Activated CD4-positive, alpha-beta memory T cell treated with anti-CD3 and anti-CD28 coated beads for 36 hours (primary cell): ENCODE measurements at places on chromosomes 16 and 17. TPM values are rescaled to one million over a fixed set of nuclear protein-coding genes. Genes with fewer than 3 reads are reported as not detected.

- H3K27me3 ChIP-seq: no peaks in the 10 kb centered on the region
- peak overlapping the region; percentile 47 for H3K27ac ChIP-seq
- no peaks in the 10 kb centered on the region for H3K36me3 ChIP-seq
- DNase-seq: no peak
- H3K4me1 ChIP-seq: peaks cover 28% of the 10 kb centered on the region
- H3K4me3 ChIP-seq: no peak overlapping the region
These were observed 62.2 kb downstream of the TNRC6C start for GRCh38 chr17:78020717-78021108.

- H3K4me3 ChIP-seq: no peak overlapping the region
- H3K36me3 ChIP-seq: peaks cover 20% of the 10 kb centered on the region
- no peaks in the 10 kb centered on the region for H3K27me3 ChIP-seq
These were observed 17.0 kb downstream of the LSM12 start for GRCh38 chr17:44049294-44050060.

MMP25 gene
- total RNA-seq: 2.2 TPM

DNA sequence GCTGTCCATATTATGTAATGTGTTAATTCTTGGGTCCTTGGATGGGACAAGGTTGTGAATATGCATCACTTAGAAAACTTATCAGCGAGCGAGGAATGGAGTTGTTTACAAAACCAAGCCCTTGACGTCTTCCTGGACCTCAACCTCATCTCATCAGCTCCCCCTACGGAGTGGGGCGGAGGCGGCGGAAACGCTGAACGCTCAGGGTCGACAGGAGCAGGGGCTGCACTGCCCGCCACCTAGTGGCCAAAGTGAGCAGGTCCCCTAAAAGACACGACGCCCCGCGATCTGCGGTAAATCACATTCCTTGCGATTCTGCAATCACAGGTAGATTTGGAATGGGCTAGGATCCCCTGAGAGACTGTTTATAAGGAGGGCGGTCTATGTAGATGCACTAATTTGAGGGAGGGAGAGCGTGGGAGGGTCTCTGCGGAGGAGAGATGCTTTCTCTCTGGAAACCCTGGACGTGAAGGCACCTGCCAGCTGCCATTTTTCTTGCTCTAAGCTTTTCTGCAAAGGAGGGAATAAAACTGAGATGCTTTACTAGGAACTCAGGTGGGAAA, 5.4 kb upstream of the ICAM2 start:
- peak overlapping the region; percentile 81 for H3K4me3 ChIP-seq
- peak; percentile 95 for DNase-seq
- no peaks in the 10 kb centered on the region for H3K36me3 ChIP-seq
- H3K27ac ChIP-seq: peak overlapping the region; percentile 98

DNA sequence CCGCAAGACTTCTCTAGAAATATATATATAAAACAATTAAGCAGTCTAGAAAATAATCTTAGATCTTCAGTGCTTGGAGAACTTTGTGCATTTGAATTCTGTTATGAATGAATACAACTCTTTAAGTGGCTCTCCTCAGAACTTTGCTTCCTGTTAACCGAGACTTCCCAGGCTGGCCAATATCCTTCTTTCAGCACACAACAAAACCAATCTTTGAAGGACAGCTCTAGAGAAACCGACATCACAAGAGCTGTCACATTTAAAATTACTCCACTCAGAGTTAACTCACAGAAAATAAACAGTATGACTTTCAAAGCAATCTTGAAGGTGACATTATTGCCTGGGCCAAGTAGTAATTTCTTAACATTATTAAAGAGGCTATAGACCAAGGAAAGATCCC, 49.7 kb upstream of the ITGA2B start:
- H3K4me3 ChIP-seq: no peak overlapping the region
- H3K27ac ChIP-seq: peak overlapping the region; percentile 21
- H3K27me3 ChIP-seq: no peaks in the 10 kb centered on the region
- peaks cover 10% of the 10 kb centered on the region for H3K36me3 ChIP-seq
- no peak for DNase-seq
- peaks cover 16% of the 10 kb centered on the region for H3K4me1 ChIP-seq

DNA sequence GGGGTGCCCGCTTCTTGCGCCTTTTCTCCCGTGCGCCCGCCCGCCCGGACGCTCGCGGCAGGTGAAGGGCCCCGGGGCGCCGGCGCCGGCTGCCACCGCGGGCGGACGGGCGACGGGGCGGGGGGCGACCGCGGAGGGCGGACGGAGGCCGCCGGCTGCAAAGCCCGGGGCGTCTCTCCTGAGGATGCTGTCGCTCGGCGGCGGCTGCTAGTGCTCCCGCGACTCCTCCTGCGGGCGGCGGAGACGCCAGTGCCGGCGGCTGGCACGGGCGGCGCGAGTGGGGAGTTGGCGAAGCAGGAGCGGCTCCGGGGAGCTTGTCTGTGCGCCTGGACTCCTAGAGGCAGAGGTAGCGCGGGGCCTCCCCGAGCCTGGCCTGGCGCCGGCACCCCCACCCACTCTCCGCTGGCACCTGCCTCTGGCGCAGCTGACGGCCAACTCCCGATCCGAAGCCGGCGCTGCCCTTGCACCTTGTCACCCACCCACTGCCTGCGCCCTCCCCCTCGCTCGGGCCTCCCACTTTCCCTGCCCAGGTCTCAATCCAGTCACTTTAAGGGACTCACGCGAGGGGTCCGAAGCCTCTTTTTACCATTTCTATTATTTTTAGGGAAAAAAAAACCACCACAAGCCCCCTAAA, at the start of gene FAM20A:
Gene FAM20A (minus strand): TSS at position 437 of the 634 bp plus-strand sequence. CDS start 701 bp downstream, outside the sequence.
- no peaks in the 10 kb centered on the region for H3K36me3 ChIP-seq
- peak; percentile 16 for DNase-seq
- H3K27me3 ChIP-seq: peaks cover 52% of the 10 kb centered on the region
- peaks cover 8% of the 10 kb centered on the region for H3K4me1 ChIP-seq
- no peak within 1 kb of the TSS for H3K27ac ChIP-seq
- no peak within 1 kb of the TSS for H3K4me3 ChIP-seq

GRCh38 chr16:55367301-55367811, 43.4 kb downstream of the IRX6 start:
- peaks cover 31% of the 10 kb centered on the region for H3K27me3 ChIP-seq
- H3K27ac ChIP-seq: no peak overlapping the region
- no peaks in the 10 kb centered on the region for H3K4me1 ChIP-seq
- no peaks in the 10 kb centered on the region for H3K36me3 ChIP-seq
- H3K4me3 ChIP-seq: no peak overlapping the region

DNA sequence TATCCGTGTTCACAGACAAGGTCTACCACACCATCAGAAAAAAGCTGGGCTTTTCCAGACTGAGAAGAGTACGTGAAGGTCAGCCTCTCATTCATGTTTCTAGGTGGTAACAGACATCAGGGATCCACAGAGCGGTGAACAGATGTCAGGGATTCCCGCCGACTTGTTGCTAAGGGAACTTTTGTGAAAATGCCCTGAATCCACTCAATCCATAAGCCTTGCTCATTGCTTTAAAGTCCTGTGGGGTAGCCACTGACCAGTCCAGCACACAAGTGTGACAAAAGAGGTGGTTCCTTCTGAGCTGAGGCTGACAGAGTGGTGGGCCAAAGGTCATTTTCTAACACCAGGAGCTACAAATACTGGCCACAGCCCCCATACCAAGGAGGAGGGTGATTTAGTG, 5.9 kb downstream of the GAS7 start:
- no peak overlapping the region for H3K27ac ChIP-seq
- H3K4me3 ChIP-seq: no peak overlapping the region
- DNase-seq: no peak
- H3K36me3 ChIP-seq: peaks cover 1% of the 10 kb centered on the region
- H3K27me3 ChIP-seq: peaks cover 13% of the 10 kb centered on the region

GRCh38 chr17:50521514-50521913, 11.0 kb upstream of the EPN3 start:
- no peak overlapping the region for H3K27ac ChIP-seq
- H3K36me3 ChIP-seq: no peaks in the 10 kb centered on the region
- no peak overlapping the region for H3K4me3 ChIP-seq
- H3K4me1 ChIP-seq: peaks cover 7% of the 10 kb centered on the region
- no peaks in the 10 kb centered on the region for H3K27me3 ChIP-seq

- DNase-seq: no peak
- no peaks in the 10 kb centered on the region for H3K27me3 ChIP-seq
- no peak overlapping the region for H3K4me3 ChIP-seq
- no peak overlapping the region for H3K27ac ChIP-seq
- no peaks in the 10 kb centered on the region for H3K36me3 ChIP-seq
- H3K4me1 ChIP-seq: peaks cover 21% of the 10 kb centered on the region
These were observed 35.3 kb downstream of the MRTFB start for GRCh38 chr16:14106457-14106856.

DNA sequence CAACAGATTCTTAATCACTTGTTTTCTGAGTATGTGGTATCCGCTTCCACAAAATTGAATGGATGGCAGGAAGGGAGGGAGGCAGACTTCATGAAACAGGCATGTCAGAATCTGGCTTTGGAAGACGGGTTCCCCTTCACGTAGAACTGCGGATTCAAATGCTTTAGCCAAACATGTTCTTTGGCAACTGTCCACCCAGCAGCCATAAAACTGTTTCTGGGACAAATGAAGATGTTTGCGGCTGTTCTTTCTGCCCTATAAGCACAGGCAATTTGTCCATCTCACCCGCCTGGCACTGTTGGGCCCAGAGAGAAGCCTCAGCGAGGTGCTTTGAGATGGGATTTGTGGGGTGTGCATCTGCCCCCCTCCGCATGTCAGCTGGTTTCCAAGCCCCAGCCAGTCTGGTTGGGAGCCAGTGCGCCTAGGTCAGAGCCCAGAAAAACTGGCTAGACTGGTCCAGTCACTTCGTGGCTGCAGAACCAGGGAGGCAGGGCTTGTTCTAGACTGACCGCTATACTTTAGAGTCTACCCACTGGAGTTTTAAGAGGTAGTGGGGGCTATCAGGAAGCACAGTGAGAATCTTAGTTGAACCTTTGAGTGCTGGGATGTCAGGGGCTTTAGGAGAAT, 6.3 kb downstream of the CRHR1 start:
- peaks cover 42% of the 10 kb centered on the region for H3K27me3 ChIP-seq
- H3K36me3 ChIP-seq: no peaks in the 10 kb centered on the region
- no peak for DNase-seq

DNA sequence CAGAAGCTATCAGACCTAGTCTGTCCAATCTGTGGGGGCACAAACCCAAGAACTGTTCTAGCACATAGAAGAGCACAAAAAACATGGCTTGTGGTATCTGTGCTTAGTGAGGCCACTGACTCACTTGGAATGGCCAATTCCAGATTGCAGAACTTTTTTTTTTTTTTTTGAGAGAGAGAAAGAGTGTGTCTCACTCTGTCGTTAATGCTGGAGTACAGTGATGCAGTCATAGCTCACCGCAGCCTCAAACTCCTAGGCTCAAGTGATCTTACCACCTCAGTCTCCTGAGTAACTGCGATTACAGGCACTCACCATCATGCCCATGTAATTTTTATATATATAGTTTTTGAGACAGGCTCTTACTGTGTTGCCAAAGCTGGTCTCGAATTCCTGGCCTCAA, 77.2 kb upstream of the CLEC3A start:
- H3K4me3 ChIP-seq: no peak overlapping the region
- no peaks in the 10 kb centered on the region for H3K4me1 ChIP-seq
- H3K36me3 ChIP-seq: peaks cover 1% of the 10 kb centered on the region
- peaks cover 15% of the 10 kb centered on the region for H3K27me3 ChIP-seq
- DNase-seq: no peak
- H3K27ac ChIP-seq: no peak overlapping the region

- H3K36me3 ChIP-seq: no peaks in the 10 kb centered on the region
- DNase-seq: no peak
- H3K4me3 ChIP-seq: peak overlapping the region; percentile 0
- H3K4me1 ChIP-seq: peaks cover 21% of the 10 kb centered on the region
These were observed 21.6 kb upstream of the DYNLRB2 start for GRCh38 chr16:80519189-80519588.
